ENCODE measurements at places on chromosomes 11 and 22.

GRCh38 chr11:36073411-36074203 lies 129.7 kb downstream of the LDLRAD3 start:
- DNase-seq, result no peak

- DNase-seq, result no peak
These were observed 155.1 kb upstream of the SOX6 start for GRCh38 chr11:16511116-16512114.

DNA sequence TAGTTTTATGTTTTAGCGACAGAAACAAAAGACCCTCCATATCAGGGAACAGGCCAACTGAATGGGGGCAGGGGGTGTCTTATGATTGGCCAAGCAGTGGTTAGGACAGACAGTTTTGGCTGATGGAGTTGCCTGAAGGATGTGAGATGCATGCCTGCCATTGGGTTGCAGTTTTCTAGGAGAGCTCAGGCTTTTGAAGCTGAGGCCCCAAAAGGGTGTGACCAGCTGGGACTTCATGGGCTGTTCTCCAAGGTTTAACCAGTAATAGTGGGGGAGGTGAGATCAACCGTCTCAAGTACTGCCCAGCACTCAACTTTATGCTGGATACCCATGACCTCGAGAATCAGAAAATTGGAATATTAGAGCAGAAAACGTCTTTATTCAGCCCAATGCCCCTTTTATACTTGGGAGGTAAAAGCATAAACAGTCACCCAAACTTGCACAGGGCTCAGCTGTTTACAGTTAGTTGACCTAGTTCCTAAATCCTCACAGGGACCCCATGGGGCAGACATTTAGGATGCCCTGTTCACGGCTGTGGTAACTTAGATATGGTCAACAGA lies 13.5 kb downstream of the DTX4 start:
- DNase-seq, result no peak

DNA sequence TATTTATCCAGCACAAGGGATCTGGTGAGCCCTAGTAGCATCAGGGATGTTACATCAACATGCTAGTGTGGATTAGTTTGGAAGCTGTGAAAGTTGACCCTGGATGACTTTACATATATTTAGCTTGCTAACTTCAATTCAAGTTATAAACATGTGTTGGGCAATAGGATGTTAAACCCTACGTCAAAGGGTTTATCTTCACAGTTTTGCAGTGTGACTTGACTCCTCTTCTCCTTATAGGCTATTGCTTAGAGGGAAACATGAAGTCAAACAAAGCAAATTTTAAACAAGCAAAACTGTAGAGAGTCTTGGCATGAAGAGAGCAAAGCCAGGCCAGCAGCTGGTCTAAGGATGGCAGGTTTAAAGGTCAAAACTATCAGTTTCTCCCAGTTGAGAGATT lies 11.3 kb upstream of the CTSC start:
- DNase-seq, result no peak

- DNase-seq, result no peak
These were observed 8.4 kb downstream of the APLP2 start for GRCh38 chr11:130078080-130078479.

DNA sequence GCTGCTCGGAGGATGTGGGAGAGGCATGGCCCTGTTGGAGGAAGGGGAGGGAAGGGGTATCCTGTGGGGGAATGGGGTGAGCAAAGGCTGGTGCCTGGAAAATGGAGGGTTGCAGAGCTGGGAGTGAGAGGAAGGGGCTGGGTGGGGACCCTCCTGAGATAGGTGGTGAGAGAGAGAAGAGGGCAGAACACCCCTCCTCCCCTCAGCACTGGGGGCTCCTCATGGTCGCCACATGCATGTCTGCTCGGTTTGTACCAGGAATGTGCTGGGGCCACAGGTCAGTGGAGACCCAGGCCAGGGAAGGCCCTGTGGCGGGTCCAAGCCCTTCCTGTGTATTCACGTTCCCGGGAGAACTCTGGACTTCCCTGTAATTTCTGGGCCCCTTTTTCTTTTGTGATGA lies 27.8 kb upstream of the ACR start:
- DNase-seq, result no peak

DNA sequence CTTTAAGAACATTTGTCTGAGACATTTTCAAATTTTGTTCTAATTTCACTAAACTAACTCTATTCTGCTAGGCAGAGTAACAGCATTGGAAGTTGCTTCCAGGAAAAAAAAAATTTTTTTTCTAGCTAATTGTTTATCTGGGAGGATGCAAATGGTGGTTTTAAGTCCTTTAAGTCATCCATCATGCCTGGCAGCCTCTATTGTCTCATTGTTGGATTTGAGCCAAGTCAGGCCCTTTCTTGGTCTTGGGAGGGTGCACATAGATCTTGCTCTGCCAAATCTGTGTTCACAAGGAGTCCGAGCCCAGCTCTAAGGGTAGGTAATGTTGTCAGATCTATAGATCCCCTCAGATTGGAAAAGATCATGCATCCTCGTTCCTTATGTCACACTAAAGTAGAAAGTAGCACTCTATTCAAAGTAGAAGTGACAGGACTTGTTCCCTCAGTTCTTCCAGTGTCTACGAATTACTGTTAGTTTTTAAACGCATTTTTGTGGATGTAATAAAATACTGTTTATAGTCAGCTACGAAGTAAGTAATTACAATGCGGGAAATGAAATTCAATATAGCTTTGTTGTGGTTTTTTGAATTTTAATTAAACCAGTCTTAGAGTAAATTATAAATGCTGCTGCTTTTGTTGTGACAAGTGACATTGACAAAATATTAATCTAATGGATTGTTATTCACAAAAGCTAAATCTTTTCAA lies 166.0 kb upstream of the RASSF10 start:
- no peak for DNase-seq

GRCh38 chr11:6544921-6545850 lies 48.1 kb downstream of the DNHD1 start:
- DNase-seq, result no peak

DNA sequence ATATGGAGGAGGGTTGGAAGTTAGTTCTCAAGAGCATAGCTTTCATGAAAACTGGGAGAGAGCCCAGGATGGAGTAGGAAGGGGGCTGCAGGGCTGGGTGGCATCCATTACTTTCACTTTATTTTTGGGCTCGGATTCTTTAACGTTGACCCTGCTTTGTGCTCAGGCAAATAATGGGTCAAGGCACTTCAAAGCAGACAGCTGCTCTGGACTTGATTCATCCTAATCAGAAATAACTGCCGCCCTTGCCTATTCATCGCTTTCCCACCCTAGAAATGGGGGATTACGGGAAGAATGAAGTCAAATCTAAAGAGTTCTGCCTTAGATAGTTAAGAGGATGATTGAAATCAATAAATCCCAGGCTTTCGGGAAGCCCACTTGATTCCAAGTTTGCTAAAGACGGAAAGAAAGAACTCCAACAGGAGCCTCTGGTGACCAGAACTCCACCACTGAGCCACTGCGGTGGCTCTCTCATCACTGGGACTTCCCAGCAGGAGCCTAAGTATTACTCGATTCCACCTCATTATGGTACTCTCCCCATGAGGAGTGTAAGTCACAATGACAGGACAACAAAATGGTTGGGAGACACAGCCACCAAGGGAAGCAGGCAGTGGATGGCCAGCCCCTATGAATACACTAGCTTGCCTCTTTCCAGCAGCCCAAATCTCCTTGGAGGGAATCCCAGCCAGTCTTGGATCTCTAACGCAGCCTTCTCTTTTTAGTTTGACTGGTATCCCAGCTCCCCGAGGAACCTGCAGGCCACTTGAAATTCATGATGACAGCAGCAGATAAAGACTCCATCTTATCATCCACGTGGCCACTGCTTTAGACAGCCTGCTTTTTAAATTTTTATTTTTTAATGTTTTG lies 815.5 kb downstream of the NTM start:
- no peak for DNase-seq

DNA sequence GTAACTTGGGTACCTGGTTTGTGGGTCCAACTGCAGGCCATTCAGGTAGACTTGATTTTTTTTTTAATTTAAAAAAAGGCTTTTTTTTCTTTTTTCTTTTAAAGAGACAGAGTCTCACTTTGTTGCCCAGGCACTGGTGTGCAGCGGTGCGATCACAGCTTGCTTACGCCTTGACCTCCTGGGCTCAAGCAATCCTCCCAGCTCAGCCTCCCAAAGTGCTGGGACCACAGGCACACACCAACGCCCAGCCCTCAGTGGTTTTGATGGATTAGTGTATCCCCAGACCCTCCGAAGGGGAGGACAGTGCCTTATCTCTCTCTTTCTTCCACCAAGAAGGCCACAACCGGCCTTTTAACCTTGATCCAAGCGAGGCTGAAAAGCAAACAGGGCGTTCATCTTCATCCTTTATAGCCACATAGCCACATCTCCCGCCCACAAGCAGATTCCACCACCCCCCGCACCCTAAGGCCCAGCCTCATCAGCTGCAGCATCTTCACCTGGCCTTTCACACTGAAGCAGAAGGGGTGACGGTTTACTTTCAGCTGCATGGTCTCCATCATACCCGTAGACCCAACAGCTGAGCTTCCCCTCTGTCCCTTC lies 17.6 kb upstream of the COMT start:
- DNase-seq, result no peak

All from esophagus squamous epithelium (tissue), 5 donors.